ENCODE measurements at places on chromosomes 5 and 9.

DNA sequence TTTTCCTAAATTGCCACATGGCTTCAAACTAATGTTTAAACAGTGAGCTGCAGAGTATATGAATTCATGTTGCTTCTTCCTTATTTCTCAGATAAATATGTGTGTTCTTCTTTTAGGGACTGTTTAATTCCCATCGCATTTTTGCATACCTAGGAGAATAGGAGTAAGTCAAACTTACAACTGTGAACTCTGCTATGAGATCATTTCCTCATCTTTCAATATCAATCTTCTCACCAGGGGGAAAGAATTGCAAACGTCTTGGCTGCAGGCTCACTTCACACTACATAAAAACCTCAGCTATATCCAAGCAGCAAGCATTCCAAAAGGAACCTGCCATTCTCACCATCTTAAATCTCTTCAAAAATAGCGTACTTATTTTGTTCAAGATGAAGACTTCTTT lies 271.0 kb downstream of the DNAH5 start:
- no peak for DNase-seq

DNA sequence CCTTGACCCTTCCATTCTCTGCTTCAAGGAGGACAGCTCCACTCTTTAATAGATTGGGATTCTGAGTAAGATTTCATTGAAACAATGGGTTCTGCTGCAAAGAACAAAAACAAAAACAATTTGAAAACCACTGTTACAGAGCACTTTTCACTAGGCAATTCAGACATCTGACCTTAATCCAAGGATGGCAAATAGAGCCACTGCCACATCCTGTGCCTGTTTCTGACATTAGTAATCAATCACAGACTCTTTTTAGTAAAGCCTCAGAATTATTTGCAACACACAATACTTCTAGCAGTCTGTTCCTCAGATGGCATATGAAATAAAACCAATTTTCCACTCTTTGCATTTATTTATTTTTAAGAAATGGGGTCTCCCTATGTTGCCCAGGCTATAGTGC lies 37.8 kb upstream of the NDFIP1 start:
- DNase-seq = no peak

DNA sequence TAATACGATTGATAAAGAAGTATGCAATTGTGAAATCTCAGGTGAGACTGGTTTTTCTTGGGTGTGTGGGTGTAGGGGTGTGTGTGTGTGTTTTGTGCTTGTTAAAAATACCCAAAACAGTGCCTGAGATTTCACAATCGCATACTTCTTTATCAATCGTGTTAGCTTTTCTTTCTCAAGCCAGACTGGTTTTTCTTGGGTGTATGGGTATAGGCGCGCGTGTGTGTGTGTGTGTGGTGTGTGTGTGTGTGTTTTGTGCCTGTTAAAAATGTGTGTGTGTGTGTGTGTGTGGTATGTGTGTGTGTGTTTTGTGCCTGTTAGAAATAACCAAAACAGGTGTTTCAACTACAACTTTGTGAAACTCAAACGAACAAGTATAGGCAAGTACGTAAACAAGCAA lies 53.7 kb downstream of the CERT1 start:
- no peak for DNase-seq

- DNase-seq = no peak
These were observed 15.4 kb downstream of the CCNJL start for GRCh38 chr5:160297004-160297403.

GRCh38 chr9:34958411-34958982 lies 412 bp downstream of the PHF24 start:
- no peak for DNase-seq

Measured in CD4-positive, alpha-beta T cell treated with Interleukin-4 for 4 hours (primary cell).